ENCODE measurements at places on chromosomes 6 and 20.

- no peak for DNase-seq
Measured at GRCh38 chr6:31879143-31879542, 346 bp upstream of the SLC44A4 start.

- no peak for DNase-seq
Measured at GRCh38 chr6:145765449-145765848, 30.1 kb upstream of the EPM2A start.

DNA sequence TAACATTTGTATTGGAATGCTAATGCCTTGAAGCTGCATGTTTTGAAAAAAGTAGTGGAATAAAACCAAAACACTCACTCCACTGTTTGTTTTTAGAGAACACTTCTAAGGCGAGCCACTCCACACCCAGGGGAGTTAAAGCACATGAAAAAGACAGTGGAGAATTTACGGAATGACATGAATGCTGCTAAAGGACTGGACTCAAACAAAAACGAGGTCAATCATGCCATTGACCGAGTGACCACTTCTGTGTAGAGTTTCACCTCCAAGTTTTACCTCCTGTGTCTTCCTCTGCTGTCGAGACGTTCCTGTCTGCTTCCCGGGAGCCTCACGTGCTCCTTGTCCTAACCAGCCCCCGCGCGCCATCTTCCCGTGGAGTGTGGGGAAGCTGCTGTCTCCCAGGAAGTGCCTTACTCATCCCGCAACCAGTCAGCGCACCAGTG is 127.8 kb downstream of the LRRC1 start:
- DNase-seq = no peak

- peak; percentile 57 for DNase-seq
Measured at GRCh38 chr6:30955367-30956042, 14.7 kb downstream of the MUCL3 start.

GRCh38 chr6:148451690-148452089 is 109.1 kb downstream of the SASH1 start:
- DNase-seq = no peak

GRCh38 chr6:78153976-78154375 is 501.1 kb downstream of the MEI4 start:
- DNase-seq = no peak

DNA sequence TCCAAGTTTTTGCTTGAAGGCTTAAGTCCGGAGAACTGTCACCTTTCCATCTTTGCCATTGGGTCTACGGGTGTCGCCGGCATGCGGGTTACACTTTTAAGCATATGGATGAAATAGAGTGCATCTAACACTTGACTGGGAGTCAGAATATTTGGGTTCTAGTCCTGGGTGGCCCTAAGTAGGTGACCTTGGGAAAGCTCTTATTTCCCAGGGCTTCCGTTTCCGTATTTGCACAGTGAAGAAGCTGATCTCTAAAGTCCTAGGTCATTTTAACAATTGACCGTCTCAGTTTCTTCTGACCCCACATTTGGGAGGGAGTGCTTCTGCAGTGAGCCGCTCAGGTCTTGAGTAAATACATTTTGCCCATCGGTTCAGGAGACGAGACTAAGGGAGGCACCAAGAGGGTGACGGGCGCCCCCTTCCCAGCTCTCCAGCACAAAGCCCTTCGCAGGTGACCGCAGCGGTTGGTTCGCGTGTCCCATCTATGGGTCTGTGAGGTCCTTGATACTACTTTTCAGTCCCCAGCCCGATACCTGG is 651 bp upstream of the BLTP3A start:
- DNase-seq = peak; percentile 77

GRCh38 chr6:53728570-53729194 is 63.1 kb upstream of the KLHL31 start:
- peak; percentile 73 for DNase-seq

- no peak for DNase-seq
Measured at GRCh38 chr6:33727932-33728331, 16.4 kb upstream of the UQCC2 start.

- no peak for DNase-seq
Measured at GRCh38 chr6:89723046-89723445, 84.5 kb upstream of the LYRM2 start.

- DNase-seq = peak; percentile 87
Measured at GRCh38 chr6:162856885-162857284, 129.1 kb downstream of the PACRG start.

DNA sequence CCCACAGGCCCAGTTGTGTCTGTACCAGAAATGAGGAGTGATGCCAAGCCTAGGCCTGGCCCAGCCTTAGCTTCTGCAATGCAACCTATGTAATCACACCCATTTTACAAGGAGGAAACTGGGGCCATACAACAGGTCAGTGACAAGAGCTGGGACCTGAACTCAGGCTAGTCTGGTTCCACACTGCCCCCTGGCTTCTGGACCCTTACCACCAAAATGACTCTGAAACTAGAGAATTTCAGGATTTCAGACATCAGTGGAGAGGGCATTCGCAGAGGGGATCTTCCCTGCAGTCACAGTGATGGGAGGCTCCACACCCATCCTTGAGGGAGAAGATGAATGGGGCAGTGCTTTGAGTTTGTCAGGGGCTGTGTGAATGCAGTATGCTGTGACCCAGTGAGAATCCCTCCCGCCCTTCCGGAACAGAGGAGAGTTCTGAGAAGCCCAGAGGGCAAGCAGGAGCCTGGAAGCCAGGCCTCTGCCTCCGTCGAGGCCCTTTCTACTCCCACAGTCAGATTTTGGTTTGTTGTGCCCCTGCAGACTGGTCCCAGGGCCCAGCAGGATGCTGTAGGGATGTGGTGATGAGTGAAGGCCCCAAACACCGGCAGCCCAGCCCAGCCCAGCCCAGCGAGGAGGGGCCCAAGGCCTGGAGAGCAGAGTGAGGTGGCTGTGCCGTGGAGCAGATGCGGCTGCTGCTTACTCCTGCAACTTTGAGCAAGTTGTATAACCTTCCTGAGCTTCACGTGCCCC is 48.1 kb upstream of the MYL9 start:
- peak; percentile 71 for DNase-seq

DNA sequence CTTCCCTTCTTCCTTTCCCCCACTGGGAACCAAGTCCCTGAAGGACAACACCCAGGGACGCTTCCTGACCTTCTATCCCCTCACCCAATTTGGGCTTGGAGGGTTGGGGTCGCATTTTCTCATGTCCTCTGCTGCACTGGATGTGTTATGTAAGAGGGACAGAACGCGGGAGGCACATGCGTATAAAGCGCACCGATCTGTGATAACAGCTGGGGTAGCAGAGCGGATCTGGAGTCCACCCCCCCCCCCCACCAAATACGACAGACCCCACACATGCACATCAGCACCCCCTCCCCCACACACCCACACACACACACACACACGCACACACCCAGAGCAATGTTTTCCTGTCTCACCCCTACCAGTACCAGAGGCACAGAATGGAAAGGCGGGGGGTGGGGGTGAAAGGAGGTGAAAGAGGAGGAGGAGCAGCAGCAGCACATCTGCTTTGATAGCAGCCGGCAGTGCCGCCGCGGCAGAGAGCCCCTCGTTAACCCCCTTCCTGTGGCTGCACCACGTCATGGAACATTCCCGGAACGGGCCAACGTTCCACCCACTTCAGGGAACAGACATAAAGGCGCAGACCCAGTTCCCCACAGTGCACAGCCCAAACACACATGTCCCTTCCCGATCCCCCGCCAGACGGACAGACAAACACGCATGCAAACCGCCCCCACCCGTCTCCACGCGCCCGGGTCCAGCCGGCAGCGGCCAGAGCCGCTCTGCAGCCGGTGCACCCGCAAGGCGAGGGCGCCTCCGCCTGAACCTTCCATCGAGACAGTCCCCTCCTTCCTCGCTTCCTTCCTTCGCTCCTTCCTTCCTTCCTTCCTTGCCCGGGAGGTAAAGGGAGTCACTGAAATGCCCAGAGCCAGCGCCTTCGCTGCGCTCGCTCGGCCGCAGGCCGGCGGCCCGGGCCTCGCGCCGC is 590 bp downstream of the HIVEP2 start:
- peak; percentile 73 for DNase-seq

- DNase-seq = peak; percentile 69
Measured at GRCh38 chr6:36615018-36615761, 21.0 kb downstream of the SRSF3 start.

DNA sequence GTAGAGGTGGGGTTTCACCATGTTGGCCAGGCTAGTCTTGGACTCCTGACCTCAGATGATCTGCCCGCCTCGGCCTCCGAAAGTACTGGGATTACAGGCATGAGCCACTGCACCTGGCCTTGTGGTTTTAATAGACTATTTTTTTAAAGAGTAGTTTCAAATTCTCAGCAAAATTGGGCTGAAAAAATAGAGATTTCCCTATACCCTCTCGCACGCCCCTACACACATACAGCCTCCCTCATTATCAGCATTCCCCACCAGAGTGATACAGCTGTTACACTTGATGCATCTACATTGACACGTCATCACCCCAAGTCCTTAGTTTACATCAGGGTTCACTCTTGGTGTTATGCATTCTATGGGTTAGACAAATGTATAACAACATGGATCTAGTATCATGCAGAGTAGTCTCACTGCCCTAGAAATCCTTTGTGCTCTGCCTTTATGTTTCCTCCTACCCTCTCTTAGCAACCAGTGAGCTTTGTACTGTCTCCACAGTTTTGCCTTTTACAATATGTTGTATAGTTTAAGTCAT is 103.6 kb downstream of the CDYL start:
- DNase-seq = peak; percentile 10

GRCh38 chr6:30981942-30982772 is 1.4 kb upstream of the MUC21 start:
- DNase-seq = peak; percentile 50

DNA sequence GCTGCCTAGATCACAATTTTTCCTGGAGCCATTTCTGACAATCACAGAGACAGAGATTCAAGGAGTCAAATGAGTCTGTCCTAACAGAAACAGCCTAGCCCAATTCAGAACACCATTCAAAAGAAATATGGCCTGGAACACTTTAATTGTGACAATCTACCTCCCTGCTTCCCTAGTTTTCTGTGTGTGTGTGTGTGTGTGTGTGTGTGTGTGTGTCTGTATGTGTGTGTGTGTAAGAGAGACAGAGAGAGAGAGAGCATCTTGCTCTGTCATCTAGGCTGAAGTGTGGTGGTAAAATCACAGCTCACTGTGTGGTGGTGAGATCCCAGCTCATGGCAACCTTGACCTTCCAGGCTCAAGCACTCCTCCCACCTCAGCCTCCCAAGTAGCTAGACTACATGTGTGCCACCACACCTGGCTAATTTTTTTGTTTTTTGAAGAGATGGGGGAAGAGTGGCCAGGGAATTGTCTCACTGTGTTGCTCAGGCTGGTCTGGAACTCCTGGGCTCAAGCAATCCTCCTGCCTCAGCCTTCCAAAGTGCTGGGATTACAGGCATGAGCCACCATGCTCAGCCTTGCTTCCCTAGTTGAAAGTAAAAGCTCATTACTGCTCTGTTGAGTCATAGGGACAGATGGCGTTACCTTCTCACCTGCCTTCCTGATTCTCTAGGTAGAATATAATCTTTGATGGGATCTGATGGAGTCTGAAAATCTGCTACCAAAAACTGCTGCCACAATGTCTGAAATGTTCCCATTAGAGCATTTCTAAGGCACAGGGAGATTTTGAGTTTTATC is 89.6 kb upstream of the BEND6 start:
- DNase-seq = peak; percentile 81

- DNase-seq = no peak
Measured at GRCh38 chr6:34919651-34920050, 30.6 kb downstream of the ANKS1A start.

- DNase-seq = no peak
Measured at GRCh38 chr6:157538168-157538567, 157.2 kb downstream of the ZDHHC14 start.

DNA sequence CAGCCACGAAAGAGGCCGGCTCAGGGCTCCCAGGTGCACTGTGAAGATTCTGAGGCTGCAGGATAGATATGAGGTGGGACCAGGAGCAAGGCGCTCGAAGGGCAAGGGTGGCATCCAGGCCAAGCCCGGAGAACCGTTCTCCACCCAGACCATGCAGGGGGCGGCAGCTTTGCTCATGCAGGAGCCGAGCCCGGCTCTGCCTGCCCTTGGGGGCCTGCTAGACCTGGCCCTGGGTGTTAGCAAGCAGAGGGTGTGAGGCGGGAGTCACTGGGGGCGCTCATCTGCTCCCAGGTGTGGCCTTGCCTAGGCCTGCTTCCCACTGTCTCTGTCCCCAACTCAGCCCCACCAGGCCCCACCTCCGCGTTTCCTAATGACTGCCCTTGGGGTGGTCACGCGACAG is 59.4 kb downstream of the WDR27 start:
- DNase-seq = no peak

DNA sequence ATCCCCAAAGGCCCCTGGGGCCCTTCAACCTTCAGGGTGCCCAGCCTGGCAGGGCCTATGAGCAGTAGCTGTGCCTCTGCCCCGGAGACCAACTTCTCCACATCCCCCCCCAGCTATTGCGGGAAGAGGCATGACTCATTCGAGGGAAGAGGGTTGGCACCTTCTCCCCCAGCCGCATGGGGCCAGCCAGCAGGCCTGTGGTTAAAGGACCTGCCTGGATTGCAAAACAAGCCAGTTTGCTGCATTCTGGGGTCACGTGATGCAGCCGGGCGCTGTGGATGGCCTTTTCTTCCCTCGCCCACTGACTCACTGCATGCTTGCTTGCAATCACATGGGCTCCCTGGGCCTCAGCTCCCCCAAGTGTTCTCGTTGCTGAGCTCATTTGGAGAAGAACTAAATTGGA is 182.5 kb downstream of the MAFB start:
- DNase-seq = no peak

- DNase-seq = no peak
Measured at GRCh38 chr6:103750603-103751002, 1109.1 kb downstream of the HACE1 start.

- DNase-seq = no peak
Measured at GRCh38 chr6:91442342-91442741, 855.5 kb upstream of the MAP3K7 start.

- DNase-seq = no peak
Measured at GRCh38 chr6:41672816-41673703, 34.8 kb downstream of the MDFI start.

- DNase-seq = no peak
Measured at GRCh38 chr20:52171025-52171424, 20.6 kb downstream of the ZFP64 start.

DNA sequence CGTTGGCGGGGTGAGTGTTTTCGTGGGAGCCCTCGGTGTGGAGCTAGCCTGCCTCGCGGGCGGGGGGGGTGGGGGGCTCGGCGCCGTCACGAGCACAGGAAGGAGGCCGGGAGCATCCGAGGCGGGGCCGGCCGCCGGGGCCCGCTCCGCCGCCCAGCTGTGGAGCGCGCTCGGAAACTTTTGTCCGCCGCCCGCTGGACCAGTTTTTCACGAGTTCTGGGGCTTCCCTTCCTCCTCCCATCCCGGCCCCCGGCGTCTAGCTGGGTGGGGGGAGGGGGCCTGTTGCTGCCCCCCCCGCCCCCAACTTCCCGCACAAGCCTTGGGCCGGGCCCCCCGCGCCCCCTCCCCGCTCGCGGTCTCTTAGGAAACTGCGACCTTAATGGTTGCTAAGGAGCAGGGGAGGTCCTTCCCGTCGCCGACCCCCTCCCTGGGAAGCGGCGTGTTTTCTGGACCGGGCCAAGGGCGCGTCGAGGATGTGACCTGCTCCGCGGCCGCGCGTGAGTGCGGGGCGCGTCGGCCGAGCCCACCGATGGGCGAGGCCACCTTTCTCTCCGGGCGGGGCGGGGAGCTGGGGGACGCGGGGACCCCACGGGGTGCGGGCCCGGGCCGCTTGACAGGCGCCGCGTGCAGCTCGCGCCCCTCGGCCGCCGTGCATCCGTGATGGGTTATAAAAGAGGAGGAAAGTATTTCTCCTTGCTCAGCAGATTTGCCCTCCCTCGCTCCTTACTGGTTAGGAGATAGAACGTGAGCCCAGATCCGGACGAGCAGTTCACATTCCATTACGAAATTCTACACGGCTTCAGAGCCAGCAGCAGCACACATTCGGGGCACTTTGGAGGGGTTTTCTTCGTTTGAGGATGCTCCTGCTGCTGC is 1.4 kb downstream of the RREB1 start:
- peak; percentile 64 for DNase-seq

Measured in DMS53 (cell line).